Stimulated activated CD4-positive, alpha-beta T cell treated with anti-CD3 and anti-CD28 coated beads, Interleukin-15, amount 100 ng/mL, for 24 hours (primary cell): ENCODE measurements at places on chromosomes 4 and X.

- no peak for DNase-seq
These were observed at the start of gene CC2D2A for GRCh38 chr4:15469402-15470127. CC2D2A (plus strand) TSS chr4:15469882; CDS start chr4:15475933, 6,051 bp downstream.

DNA sequence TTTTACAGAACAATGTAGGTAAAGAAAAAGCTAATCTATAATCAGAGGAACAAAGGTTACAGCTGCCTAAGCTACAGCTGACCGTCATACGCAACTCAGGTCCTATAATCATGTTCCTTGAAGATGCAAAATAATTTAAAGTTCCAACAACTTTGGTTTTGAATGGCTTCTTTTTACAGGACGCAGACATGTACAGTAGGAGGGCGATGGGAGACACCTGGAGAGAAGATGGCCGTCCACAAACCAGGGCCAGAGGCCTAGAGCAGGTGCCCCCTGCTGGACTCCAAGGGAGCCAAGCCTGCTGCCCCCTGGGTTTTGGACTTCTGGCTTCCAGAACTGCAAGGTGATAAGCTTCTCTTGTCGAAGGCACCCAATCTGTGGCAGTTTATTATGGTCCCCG is 10.6 kb downstream of the HGFAC start:
- DNase-seq, result no peak

- no peak for DNase-seq
These were observed 23.8 kb downstream of the SOWAHB start for GRCh38 chr4:76874176-76874575.

GRCh38 chrX:8632924-8633323 is 99.0 kb downstream of the ANOS1 start:
- no peak for DNase-seq

- no peak for DNase-seq
These were observed 40.5 kb upstream of the BMP2K start for GRCh38 chr4:78735697-78736096.

DNA sequence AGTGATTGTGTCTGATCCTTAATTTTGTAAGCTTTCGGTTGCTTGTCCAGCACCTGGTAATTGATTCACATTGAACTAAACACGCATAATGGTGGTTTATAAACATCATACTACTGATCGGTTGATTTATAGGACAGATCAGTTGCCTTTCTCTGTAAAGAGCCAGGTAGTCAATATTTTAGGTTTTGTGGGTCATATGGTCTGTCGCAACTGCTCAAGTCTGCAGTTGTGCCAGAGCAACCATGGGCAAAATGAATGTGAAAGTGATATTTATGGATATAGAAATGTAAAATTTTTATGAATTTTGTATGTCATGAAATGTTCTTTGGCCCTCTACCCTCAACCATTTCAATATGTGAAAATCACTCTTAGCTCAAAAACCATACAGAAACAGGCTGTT is 8.9 kb downstream of the JADE1 start:
- DNase-seq, result no peak

DNA sequence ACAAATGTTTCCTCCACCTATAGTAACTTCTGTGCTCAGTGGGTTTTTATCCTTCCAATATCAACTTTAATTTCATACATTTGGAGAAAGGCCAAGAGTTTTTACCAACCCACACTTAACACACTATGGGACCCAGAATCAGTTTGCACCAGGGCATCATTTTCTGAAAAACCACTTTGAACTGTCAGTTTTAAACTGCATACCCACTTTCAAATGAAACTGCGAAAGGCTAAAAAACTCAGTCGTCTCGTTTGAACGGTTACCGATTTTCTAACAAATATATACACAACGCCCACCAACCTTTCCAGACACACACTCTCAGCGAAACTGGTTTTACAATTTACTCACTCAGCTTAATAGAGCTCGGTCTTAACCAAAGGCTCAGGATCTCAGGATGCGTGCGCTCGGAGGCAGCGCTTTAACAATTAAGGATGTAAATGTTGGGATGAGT is 376 bp downstream of the ABCG2 start:
- DNase-seq, result no peak

DNA sequence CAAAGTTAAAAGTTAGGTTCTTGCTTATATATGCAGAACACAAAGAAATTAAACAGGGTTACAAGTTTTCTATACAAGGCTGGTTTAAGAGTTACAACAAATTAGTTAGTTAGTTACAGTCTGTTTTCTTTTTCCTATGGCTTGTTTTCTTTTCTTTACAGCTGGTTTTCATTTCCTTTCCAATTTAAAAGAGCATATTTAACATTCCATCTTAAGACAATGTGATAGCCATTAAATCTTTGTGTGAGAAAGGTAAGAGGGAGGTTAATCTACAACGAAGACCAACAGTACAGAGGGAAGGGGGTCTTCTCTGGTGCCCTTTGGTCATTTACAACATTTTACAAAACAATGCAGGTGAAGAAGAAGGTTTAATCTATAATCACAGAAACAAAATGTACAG is 290.6 kb downstream of the ZNF674 start:
- no peak for DNase-seq

- DNase-seq, result peak; percentile 54
These were observed 646 bp downstream of the TIGD4 start for GRCh38 chr4:152778656-152779512.

DNA sequence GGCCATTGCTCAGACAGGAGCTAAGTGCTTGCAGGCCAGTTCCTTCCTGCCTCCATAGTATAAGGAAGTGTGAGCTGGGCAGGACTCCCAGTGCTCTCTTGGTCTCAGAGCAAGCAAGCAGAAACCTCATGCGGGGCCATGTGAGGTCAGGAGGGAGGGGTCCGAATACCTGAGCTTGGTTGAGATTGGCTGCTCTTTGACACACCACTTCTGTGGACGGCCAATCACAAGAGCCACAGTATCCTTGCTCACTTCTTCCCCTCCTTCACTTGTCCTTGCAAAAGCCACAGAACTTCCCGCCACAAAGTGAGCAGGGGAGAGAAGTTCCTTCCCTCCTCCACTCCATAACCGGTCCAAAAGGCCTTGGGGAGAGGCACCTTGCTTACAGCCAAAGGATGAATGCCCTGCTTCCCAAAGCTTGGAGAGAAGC is 56.7 kb downstream of the PRPS1 start:
- no peak for DNase-seq

GRCh38 chr4:4339504-4340085 is 47.3 kb upstream of the NSG1 start:
- DNase-seq, result no peak

- no peak for DNase-seq
These were observed 2184.4 kb upstream of the AGA start for GRCh38 chr4:179626687-179627086.

DNA sequence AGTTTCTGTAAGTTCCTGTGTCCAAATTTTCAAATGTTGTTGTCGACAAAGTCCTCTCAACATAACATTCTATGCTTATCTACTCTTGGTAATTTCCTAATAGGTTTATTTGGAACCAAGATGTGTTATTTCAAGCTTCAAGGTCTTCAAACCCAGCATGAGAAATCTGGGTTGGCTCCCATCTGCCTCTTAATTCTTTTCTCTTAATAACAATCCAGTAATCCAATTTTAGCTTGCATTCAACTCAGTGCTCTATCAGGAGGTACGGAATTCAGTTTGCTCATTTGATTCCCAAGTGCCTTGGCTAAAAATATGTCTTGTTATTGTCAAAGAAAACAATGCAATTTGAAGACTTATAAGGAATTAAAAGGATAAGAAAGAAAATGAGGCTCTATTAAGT is 235.5 kb upstream of the MID1 start:
- no peak for DNase-seq

DNA sequence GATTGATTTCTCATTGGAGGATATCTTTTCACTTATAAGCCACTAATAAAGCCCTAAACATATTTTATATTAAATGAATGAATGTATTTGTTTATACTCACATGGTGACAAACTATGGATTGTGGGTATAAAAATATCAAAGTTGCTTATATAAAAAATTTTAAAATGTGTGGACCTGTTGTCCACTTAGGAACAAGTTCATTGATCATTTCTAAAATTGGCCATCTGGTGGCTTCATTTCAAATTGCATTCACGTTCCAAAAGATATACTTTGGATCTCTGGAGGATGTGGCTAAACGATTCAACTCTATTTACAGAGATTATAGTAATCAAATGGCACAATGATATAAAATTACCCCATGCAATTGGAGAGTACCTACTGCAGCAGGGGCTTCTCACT is 32.5 kb downstream of the FSTL5 start:
- no peak for DNase-seq

DNA sequence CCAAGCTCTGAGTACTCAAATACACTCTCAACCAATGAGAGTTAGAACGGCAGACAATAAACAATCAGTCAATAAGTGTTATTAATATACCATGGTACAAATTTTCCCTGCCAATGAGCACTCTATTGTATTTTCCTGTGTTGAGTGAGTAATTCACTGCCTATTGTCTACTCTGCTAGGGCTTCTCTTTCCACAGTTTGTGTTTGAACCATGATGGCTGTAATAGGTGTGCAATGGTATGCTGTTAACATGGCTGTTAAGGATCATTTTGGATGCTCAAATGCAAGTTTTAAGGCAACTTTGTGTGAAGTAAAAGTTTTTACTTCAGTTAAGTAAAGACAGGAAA is 41.2 kb downstream of the RPS6KA3 start:
- no peak for DNase-seq

GRCh38 chr4:13159041-13159620 is 325.0 kb downstream of the RAB28 start:
- no peak for DNase-seq

DNA sequence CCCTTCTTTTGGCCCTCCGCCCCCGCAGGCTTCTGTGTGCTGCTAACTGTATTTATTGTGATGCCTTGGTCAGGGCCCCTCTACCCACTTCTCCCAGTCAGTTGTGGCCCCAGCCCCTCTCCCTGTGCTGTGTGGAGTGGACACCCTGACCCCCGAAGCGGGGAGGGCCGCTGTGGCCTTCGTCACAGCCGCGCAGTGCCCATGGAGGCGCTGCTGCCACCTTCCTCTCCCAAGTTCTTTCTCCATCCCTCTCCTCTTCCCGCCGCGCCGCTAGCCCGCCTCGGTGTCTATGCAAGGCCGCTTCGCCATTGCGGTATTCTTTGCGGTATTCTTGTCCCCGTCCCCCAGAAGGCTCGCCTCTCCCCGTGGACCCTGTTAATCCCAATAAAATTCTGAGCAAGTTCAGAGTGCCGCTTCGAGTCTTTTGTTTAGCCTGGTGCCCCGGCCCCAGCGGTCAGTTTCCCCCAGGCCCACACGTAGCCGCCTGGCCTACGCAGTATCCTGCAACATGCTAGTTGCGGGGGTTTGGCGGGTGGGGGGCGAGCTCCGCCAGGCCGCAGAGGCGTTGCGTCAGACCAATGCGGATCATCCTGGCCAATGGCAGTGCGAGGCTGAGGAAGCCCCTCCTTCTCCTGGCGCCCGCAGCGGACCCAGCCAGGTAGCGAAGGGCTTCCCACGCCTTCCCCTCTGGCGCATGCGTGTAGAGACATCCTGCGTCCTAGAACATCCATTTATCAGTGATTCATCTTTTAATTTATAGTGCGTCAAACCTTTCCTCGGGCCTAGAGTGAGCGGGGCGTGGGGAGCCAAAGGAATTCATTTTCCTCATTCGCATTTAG is 5.6 kb upstream of the KANTR start:
- peak; percentile 85 for DNase-seq

- no peak for DNase-seq
These were observed 472.7 kb downstream of the IDS start for GRCh38 chrX:149032449-149032848.

DNA sequence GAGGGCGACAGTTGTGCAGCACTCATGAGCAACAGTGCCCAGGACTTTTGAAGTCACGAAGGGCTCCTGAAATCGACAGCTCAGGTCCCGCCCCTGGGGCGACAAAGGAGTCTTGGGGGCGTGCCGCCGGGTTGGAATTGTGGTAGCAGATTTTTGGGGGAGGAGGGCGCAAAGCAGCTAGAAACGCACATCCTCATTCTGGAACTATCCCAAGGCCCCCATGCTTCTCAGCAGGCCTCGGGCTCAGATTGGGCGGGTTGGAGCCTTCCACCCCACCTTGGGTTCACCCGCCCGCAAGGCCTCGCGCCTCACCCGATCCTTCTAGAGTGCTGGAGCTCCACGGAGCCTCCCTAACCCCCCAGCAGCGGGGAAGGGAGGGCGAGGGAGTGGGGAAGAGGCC is 85.5 kb downstream of the HPRT1 start:
- no peak for DNase-seq

DNA sequence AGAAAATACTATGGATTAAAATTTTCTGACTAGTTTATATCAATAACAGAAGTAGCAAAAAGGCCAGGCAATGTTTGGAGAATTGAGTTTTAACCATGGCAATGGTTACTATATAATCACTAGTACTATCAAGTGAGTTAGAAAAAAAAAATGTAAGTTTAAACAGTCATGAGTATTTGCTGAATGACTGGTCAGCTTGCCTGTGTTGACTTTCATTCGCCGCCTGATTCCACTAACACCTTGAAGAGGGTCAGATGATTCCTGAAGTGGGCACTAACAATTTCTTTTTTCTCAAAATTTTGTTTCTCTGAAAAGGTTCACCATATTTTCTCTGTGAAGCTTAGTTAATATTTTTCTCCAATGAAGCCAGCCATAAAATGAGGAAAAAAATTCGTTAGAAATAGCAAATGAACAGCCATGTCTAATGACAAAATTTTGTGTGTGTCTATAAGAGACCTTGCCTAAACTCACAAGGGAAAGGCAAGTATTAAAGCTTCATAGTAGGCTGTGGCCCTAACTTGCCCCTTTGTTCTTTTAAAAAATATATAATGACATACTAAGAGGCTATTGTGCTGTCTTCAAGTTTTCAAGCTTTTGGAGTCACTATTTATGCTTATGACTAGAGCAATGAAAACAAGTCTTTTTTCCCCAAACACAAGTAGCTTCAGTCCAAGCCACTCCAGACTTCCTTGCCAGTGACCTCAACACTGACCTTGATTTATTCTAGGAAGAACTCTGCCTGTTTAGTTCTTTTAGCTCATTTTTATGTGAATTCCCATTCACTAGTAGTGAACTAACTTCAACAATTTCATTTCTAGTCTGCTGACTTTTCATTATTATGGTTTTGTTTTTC is 18.4 kb upstream of the FHDC1 start:
- DNase-seq, result no peak
